ENCODE measurements at places on chromosomes 12 and 14. TPM values are rescaled to one million over a fixed set of nuclear protein-coding genes. Genes with fewer than 3 reads are reported as not detected.

The CLEC6A gene
- total RNA-seq: 0.07 TPM

DNA sequence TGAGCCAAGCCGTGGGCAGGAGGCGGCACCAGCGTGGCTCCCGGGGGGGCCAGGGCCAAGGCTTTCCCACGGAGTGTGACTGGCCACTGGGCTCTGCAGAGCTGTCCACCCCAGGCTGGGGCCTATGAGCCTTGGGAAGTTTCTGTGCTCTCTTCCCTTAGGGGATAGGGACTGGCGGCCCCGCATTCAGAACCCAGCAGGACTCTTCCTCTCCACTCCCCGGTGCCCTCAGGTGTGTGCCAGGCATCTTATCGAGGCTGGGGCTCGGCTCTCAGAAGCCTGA is 17.8 kb upstream of the EIF2B2 start:
- peak; percentile 40 for DNase-seq

The NR1H4 gene
- total RNA-seq: not detected

DNA sequence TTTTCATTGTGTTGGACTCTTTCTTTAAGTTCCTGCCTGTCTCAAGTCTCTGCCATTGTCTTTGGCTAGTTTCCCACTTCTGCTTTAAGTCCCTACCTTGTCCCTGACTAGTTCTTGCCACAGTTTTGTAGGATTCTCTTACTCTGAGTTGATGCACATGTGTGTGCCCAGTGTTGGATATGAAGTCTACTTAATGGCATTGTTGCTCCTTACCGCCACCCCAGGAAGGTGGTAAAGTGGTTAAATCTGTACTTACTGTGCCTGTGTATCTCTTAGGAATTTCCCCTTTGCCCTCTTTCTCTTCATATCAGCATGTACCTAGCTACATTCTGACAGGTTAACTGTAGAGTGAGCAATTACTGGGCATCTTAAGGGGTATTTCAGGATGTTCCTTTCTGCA is 227.1 kb downstream of the NUBPL start:
- no peak for DNase-seq

The TAS2R9 gene
- total RNA-seq: not detected

The INHBC gene
- total RNA-seq: not detected

The TAS2R43 gene
- 0.33 TPM for total RNA-seq

GRCh38 chr14:67158566-67158965 is 30.7 kb upstream of the GARIN2 start:
- no peak for DNase-seq

- DNase-seq: peak; percentile 47
Observed at GRCh38 chr12:44874981-44875416, 1.1 kb downstream of the NELL2 start.

GRCh38 chr12:33439587-33440011 is at the start of gene SYT10:
SYT10 (minus strand) TSS chr12:33439819; CDS start chr12:33439522, 297 bp downstream.
- DNase-seq: peak; percentile 88

- DNase-seq: no peak
Observed at GRCh38 chr14:34199585-34199984, 248.7 kb upstream of the EGLN3 start.

GRCh38 chr14:89501381-89501780 is 84.3 kb upstream of the FOXN3 start:
- no peak for DNase-seq

The SLC35F4 gene
- total RNA-seq: not detected

The FCF1 gene
- total RNA-seq: 24.9 TPM

DNA sequence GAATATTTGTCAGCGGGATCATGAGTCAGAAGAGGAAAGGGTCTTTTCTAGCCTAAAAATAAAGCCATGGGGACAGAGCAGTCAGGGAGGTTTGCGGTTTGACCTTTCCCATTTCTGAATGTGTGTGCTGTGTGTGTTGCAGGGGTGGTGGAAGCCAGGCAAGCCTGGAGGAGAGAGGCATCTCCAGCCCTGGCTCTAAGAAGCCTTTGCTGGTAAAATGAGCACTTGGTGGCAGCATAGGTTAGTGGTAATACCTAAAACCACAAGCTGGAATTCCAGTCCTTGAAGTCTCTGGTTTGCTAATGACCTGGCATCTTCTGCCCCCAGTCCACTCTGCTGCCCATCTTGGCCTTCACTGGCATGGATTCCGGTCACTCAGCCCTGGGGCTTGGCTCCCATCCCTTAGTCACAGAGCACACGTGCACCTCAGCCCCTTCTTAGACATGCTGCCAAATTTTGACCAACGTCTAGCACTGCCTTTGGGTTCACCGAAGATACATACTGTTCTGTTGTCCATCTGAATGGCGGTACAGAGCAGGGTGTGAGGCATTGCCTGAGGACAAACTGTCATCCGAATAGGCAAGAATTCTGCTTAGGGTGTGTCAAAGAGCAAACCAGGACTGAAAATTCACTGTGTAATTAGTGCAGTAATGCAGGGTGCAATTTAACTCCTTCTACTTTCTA is 52.7 kb downstream of the KCNA5 start:
- peak; percentile 44 for DNase-seq

DNA sequence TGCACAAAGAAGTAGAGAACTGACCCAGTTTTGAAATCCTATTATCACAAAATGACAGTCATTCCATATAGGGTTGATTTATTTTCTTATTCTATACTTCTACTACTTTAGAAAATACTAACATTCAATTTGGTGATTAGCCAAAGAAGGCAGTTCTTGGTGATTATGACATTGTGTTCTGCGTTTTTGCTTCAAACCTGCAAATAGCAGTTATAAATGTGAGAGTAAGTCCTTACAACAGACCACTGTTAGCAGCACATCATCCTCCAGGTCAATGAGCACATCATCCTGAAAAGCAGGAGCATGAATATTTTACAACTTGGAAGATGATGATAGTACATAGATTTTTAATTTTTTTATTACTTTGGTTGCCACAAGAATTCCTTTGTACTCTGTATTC is 53.1 kb downstream of the LIN7A start:
- no peak for DNase-seq

GRCh38 chr14:49861699-49862088 is 9.1 kb upstream of the NEMF start:
- DNase-seq: peak; percentile 42

GRCh38 chr14:69013943-69014782 is 35.1 kb upstream of the ACTN1 start:
- peak; percentile 74 for DNase-seq

DNA sequence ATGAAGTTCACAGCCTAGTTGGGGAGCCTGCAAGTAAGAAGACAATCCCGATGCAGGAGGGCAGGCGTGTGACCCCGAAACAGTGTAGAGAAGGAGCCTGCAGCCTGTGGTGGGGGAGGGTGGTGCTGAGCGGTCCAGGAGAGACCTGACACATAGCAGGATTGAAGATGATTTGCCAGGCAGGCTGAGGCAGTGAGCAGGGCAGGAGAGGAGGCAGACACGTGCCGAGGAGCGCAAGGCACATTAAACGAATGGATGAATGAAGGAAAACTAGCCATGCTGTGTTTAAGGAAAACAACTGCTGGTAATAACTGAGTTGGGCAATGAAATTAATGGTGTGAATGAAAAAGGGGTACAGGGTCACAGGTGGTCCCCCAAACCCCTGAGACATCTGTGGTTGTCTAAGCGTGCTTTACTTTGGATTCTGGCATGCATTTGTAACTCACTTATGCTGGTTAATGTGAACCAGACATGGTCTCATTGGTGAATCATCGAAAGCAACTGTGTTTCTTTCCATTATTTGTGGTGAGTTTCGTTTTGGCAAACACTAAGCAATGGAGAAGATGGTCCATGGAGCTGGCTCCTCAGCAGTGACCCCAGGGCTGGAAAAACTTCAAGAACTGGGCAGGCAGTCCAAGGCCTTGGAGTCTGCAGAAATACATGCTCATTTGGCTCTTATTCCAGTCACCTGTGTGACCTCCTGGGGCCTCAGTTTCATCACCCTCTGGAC is 96.9 kb upstream of the EVL start:
- no peak for DNase-seq

DNA sequence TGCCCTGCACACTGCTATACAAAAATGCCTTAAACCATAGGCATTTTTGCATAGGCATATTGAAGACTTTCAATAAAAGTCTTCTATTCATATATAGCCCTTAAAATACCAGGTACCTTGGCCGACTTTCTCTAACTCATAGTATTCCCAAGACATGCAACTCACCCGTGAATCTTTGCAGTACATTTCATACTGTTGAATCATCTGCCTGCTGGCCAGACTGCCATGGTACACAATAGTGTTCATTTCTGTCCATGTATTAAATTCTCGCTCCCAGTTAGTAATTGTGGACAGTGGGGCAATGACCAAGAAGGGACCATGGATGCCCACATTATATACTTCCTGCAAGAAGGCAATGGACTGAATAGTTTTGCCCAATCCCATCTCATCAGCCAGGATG is 24.3 kb upstream of the SUPT16H start:
- DNase-seq: no peak

GRCh38 chr12:684416-684815 is 21.2 kb upstream of the NINJ2 start:
- DNase-seq: no peak

GRCh38 chr12:52650520-52651081 is 1.4 kb downstream of the KRT2 start:
- no peak for DNase-seq

The SYT1 gene
- total RNA-seq: 11.7 TPM

The LHX5 gene
- total RNA-seq: 0.85 TPM

DNA sequence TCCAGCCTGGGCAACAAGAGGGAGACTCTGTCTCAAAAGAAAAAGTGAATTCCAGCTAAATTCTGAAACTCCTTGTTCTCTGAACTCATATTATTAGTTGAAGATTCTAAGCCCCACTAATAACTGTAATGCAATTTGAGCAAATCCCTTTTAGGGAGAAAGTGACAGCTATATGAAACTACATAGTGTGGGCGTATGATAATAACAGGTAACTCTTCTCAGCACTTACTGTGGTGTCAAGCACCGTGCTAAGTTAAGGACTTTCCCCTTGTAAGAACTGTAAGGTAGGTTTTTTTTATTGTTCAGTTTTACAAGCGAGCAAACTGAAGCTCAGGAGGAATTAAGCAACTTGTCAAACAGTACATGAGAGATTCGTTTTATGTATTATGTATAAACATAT is 5.4 kb downstream of the ANKRD13A start:
- DNase-seq: no peak

DNA sequence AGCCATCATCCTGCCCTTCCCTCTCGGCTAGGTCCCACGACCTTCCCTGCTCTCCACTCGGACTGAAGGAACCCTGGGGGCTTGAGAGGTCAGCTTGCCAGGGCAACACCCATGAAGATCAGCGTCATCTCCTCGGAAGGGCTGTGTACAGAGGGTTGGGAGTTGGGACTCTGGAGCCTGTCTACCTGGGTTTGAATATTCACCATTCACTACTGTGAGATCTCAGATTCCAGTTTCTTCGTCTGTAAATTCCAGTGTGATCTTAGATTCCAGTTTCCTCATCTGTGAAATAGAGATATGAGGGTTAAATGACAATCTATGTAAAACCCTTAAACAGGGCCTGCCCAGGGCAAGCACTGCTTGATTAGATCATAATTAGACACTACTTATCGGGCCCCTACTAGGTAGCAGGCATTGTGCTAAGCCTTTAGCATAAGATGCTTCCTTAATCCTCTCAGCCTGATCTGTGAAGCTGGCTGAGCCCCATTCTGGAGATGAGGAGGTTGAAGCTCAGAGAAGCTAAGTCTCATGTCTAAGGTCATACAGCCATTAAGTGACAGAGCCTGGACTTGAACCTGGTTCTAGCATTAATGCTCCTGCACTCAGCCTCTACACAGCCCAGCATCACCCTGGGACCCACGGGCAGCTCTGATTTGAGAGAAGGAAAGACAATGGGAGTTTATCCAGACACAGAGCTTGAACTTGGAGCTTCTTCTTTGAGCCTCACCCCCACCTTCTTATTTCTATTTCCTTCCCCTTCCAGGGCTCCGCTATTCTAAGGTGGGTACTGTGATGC is 612 bp upstream of the ZDHHC22 start:
- DNase-seq: no peak

DNA sequence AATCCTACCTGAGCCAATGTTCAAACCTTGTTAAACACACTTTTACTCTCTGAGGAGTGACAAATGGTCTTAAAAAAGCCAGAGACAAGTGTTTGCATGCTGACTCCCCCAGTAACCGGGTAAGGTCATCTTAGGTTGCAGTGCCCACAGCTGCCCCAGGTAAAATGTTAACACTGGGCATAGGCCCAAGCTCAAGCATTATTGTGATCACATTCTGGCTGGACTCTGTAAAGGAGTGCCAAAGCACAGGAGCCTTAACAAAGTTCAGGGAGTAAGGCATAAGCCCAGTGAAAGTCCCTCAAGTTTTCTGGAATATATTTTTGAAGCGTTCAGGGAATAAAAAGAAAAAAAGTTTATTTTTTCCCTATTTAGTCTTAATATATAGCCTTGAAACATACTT is 8.6 kb downstream of the EDDM3A start:
- DNase-seq: no peak

GRCh38 chr12:32695787-32696186 is 16.7 kb downstream of the DNM1L start:
- DNase-seq: no peak

DNA sequence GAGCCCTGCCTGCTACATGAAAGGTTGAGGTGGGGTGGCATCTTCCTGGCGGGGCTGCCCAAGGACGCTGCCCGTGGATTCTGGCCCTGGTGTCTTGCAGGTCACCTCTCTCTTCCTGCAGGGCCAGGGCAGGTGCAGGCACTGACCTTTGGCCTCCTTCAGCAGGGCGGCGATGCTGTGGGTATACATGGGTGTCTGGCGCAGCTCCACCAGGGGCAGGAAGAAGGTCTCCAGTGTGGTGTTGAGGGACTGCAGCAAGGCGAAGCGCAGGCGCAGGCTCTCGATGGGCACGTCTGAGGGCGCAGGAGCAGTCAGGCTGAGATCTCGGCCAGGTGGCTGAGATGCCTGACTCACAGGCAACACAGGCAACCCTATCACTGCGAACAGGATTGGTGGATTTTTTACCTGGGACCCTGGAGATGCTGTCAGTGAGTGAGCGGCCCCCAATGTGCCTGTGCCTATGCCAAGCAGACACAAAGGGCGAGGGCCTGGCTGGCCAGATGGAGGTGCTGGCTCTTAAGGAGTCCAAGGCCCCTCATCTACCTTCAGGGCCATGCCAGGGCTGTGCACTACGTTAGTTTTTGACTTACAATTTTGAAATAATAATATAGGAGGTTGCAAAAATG is 45.7 kb downstream of the TRAFD1 start:
- DNase-seq: peak; percentile 37

DNA sequence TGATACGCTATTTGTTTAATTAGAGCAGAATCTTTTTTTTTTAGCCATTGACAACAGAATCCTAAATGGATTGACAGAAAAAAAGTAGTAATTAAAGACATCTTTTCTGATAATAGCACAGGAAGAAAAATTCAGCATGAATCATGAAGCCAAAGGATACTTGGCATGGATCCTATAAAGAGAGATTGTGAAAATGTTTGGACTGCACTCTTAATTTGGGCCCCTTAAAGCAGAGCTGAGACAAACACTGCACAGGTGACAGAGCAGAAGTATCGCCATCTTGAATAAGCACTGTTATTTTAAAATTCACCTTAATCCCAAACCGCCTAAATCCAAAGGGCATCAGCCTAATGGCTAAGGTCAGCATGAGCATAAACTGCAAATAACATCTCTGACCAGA is 48.8 kb upstream of the SEL1L start:
- no peak for DNase-seq

All from H7 (cell line).